ENCODE measurements at places on chromosomes 6 and 20.
A peak's percentile ranks its signal among the peaks of the same experiment; 100 is the strongest.

DNA sequence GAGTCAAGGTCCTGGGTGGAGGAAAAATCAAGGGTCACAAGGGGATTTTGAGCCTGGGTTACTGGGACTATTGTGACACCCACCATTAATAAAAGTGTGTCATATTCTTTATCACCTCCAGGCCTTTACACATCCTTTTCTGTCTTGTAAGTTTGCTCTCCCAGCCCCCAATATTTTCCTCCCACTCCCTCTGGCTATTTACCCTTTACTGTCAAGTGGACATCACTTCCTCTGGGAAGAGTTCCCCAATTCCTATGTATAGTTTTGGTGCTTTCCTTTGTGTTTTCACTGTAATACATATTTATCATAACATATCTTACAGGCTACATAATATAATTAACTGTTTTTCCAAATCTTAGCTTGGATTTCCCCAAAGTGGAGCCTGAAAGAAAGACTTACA, 36.3 kb downstream of the MARCKS start:
- no peak for DNase-seq

DNA sequence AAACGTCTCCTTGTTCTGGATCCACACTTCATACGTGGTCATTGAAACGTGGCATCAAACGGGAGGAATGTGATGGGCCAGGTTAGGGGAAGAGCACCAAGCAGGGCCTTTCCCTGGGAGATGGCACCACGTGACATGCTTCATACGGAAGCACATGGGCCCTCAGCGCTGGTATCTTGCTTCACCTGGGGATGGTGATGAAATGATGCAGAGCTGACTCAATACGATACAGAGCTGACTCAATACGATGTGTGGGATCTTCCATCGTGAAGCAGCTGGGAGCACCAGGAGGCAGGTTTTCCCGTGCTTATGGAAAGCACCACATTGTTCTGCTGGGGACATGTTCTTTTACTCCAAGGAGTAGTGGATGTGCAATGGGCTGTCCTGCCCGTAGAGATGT, 22.5 kb upstream of the TAGAP start:
- DNase-seq: no peak

DNA sequence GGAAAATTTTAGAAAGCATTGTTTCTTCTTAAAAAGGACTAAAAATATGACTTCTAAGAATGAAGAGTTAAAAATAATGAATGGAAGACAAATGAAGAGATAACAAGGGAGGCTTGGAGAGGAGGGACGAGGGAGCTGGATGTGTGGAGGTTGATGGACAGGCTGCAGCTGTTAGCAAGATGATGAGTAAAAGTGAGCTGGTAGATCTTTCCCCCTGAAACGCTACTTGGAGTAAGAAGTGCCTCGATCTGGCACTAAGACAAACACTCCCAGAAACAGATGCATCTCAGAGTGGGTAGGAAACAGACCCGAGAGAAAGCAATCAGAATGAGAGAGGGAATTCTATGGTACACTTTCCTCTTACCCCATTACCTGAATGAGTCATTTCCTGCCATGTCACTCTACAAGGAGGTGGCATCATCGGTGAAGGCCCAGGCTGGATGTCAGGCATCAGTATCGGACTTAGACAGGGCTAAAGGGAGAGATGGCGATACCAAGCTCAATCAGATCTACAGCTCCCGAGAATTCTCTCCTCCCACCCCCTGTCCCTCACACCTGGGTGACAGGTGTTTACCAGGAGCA, 154.1 kb upstream of the BMP2 start:
- DNase-seq: no peak

GRCh38 chr6:35808688-35809087, 3.5 kb downstream of the LHFPL5 start:
- no peak for DNase-seq

DNA sequence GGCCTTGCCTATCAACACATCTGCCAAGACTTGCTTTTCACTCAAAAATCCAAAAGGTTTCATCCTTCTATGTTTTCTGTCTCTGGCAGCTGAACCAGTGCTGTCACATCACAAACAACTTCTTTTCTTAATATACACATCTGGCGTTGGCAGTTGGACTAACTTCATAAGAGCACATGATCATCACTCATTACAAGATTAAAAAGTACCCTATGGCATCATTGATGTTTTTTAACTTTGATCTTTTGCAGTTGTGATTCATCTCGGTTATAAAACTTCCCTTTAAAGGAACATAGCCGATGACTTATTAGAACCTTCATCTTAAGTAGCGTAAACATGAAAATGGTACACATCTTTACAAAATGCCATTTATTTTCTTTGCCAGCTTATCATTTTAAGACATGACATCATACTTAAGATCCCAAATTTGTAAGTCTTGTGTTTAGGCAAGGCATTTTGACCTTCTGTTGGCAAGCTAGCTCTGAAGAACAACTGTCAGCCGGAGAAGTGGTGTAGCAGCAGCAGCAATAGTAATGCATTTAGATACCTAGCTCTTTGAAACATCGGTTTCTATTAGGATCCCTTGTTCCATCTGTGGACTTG, 64.2 kb upstream of the SUPT3H start:
- no peak for DNase-seq

- no peak for DNase-seq
These were observed 122.0 kb upstream of the NRSN1 start for GRCh38 chr6:24004062-24004461.

DNA sequence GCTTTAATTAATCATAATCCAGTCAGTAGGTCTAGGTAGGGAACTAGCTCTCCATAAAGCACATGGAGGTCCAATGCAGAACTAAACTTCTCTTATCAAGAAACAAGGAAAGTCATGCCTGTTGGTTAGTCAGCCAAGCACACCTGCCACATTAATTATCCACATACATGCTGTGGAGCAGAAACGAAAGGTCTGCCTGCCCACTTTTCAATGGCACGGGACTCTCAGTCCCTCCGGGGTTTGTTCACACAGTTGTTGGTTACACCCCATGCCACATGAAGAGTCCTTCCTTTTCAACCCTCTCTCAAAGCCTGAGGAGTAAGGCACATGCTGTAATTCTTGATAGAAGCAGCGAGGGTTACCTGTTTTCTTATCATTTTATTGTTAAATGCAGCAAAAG, 1096.4 kb upstream of the MAP3K7 start:
- no peak for DNase-seq

DNA sequence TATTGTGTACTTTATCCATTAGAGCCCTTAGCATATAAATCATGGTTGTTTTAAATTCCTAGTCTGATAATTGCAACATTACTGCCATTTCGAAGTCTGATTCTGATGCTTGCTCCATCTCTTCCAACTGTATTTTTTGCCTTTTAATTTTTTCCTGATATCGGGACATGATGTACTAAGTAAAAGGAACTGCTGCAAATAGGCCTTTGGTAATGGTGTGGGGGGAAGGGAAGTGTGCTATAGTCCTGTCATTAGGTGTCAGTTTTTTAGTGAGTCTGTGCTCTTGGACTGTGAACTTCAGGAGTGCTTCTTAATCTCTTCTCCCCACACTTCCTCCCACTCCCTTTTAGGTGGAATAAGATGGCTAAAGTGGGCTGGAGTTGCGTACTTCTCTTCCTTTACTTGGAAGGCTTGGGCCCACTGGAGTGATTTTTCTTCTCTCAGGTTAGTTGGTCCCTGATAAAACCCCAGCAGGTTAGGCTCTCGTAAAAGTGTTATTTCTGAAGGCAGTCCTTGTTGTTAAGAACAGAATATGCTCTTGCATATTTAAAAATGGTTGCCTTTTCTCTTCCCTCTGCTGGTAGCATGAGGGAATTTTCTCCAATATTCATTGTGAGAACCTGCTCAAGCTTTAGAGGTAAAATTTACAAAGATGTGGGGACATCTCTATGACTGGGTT, 18.1 kb downstream of the STXBP5 start:
- DNase-seq: no peak

GRCh38 chr6:113488061-113488460, 369.1 kb upstream of the MARCKS start:
- DNase-seq: no peak

GRCh38 chr6:147709396-147710272, 201.1 kb downstream of the SAMD5 start:
- DNase-seq: no peak

DNA sequence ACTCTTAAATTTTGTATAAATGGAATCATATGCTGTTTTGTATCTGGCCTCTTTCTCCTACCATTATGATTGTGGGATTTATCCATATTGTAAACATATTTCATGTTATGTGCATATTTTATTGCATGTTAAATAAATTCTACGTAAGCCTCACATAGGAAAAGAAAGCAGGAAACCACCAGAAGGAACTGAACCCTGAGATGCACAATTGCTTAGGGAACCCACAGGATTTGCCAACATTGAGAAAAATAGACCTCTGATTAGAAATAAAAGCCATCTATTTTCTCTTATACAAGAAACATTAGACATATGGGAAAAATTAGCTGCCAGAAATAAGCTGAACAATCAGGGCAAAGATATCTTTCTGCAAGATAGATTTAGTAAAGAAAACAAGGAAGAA, 111.2 kb upstream of the CARMIL1 start:
- DNase-seq: no peak

- DNase-seq: no peak
These were observed 93.4 kb downstream of the UST start for GRCh38 chr6:148840256-148840655.

GRCh38 chr6:31568537-31568961, 3.5 kb upstream of the LTA start:
- peak; percentile 34 for DNase-seq

DNA sequence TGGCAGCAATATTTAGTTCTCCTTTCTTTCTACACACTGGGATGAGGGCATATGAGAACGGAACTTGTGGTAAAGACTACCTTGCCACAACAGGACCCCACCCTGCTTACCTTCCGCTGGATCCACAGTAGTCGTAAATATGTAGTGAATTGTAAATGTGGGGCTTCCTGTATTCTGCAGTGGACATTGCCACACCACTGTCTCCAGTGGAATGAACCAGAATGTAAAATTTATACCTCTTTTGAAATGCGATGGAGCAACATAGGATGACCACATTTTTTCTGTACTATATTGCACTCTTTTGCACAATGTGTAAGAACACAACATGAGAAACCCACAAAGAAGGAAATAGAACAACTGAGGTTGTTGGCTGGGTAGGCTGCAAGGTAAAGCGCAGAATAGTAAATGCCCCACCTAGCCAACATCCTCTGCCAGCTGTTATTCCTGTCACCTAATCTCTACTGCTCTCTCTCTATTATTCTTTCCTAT, 16.1 kb upstream of the RIPOR2 start:
- DNase-seq: no peak

DNA sequence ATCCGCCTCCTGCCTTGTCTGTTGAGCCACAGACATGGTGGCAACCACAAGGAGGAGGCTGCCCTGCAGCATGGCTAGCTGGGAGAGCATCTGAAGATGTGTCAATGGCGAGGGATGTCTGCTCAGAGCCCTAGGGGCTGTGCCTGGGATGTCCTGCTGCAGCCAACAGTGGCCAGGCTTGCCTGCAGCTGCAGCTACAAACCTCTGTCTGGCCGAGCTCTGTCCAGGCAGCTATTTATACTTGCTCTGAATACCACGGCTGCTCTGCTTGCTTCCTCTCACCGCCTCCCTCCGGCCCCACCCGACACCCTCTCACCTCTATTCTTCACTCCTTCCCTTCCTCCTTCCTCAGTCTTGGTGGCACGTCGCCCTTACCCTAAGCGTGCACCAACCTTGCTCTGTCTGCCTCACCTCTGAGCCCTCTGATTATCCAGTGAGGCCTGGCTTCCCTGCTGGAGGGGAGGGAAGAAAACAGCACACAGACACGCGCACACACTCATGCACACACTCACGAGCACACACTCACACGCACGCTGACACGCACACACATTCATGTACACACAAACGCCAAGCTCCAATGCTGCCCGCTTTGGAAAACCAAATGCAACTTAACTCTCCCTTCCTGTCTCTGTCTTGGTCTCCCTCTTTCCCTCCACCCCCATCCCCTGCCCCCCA, at the start of gene ANGPT4:
Gene ANGPT4, minus strand, starts transcription at position 210 of the 675 bp plus-strand sequence. Its CDS starts 120 bp downstream, at position 90.
- no peak for DNase-seq

DNA sequence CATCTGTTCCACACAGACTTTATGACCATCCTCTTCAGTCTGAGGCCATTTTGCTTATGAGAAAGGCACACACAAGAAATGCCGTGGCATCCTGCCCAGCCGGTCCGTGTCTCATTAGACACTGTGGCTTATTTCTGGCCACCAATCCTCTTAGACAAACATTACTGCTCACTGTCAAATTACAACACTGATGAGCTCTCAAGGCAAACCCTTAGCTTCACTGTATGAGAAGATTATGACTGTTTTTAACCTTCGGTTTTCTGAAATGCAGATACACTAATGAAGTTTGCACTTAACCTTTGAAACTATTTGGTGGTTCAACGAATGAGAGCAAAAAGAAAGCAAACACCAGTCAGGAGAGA, 50.5 kb upstream of the DST start:
- DNase-seq: no peak

- no peak for DNase-seq
These were observed 6.9 kb upstream of the SAMD3 start for GRCh38 chr6:130229645-130230044.

DNA sequence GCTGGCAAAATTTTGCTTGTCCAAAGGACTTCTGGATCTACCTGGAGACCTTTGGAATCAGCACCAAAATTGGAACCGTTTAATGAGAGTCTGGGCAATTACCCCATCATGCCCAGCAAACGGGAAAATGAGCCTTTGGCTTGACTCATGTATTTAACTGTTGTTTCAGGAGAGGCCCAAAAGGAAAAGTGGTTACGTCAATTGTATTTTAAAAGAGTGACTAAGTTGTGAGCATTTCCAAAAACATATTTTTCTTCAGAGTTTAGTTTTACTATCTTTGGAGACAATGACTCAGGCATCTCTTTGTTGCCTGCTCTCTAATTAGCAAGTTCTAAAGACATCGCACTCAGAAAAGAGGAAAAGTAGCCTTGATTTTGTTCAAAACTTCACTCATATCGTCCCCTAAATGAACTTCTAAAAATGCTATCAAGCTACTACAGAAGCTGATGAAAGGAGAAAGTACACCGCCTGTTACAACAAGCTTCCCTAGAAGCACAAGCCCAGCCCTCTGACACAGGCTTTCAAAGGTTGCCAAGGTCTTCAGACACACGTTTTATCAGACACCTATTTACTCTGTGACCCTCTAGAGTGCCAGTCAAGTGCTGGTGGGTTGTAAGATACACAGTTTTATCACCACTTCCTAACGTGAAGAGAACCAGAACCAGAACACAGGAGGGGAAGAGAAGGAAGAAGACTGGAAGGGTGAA, 146.2 kb downstream of the TBX18 start:
- DNase-seq: no peak

GRCh38 chr6:42255050-42255449, 37.4 kb upstream of the MRPS10 start:
- no peak for DNase-seq

- DNase-seq: no peak
These were observed 4.4 kb downstream of the MYLK2 start for GRCh38 chr20:31823360-31824124.

- DNase-seq: no peak
These were observed 242.4 kb downstream of the ALDH8A1 start for GRCh38 chr6:134707342-134708031.
